ENCODE measurements at places on chromosomes 1 and 21. TPM values are rescaled to one million over a fixed set of nuclear protein-coding genes. Genes with fewer than 3 reads are reported as not detected.

SCCPDH gene
- 40.0 TPM for total RNA-seq

ADGRB2 gene
- total RNA-seq = 1.9 TPM

CBS gene
- 124 TPM for total RNA-seq

MEGF6 gene
- total RNA-seq = 32.4 TPM

EVA1C gene
- 1.4 TPM for total RNA-seq

DNA sequence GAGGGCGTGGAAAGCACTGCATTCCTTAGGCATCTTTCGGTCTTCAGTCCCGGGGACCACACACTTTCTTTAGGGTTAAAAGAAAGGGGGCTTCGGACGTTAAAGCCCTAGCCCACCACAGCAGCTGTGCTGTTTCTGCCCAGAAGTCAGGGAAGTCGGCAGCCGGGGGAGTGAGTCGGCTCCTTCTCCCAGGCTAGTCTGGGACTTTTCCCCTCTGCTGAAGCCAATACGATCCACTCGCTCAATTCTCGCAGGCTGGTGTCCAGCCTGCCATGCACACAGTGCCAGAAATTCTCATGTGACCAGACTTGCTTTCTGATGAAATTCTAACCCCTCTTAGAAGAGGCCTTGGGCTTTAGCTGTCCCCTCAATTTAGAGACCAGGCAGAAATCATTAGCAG, 67.7 kb downstream of the BCAR3 start:
- no peak for DNase-seq

DNA sequence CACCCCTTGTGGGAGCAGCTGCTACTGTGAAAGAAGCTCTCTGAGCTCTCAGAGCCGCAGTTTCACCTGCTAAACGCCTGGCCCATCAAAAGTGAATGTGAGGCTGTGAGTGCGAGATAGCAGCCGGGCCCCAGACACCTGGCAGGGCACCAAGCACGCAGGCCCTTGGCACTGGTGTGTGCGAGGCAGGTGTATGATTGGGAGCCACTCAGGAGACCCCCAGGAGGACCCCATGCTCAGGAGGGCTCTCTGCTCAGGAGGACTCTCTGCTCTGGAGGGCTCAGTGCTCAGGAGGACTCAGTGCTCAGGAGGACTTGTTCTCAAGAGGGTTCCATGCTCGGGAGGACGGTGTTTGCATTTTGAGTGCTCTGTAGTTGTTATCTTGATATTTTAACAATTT, 14.3 kb upstream of the ADARB1 start:
- no peak for DNase-seq

DNA sequence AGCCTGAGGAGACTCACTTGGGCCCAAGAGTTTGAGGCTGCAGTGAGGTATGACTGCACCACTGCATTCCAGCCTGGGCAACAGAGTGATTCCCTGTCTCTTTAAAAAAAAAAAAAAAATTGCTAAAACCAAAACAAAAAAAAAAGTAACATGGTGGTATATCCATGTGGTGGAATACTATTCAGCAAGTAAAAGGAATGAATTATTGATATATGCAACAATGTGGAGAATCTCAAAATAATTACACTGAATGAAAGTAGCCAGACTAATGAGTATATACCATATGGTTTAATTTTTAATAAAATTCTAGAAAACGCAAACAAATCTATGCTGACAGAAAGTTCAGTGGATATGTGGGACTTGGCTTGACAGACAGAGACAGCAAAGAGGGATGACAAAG, 80.3 kb upstream of the DMRTA2 start:
- no peak for DNase-seq

- peak; percentile 64 for DNase-seq
These were observed 13.7 kb upstream of the E2F2 start for GRCh38 chr1:23544444-23545389.

GRCh38 chr1:83516369-83516768, 482.6 kb downstream of the TTLL7 start:
- DNase-seq = no peak

DNA sequence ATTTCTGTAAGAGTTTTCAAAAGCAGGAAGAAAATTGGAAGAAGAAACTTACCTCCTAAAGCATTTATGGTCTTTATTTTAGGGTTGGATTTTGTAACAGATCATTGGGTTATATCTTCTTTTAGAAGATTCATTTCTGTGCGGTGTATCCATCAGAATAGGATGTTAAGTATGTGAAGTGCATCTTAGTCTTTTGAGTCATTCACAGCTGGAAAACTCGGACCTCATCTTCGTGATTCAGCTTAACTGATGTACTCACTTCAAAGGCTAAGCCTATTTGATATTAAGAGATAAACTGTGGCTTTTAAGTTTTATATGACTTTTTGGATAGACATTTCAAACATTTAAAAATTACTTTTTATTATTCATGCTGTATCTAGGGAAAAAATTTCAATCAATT, 56.3 kb downstream of the GIPC2 start:
- no peak for DNase-seq

DNA sequence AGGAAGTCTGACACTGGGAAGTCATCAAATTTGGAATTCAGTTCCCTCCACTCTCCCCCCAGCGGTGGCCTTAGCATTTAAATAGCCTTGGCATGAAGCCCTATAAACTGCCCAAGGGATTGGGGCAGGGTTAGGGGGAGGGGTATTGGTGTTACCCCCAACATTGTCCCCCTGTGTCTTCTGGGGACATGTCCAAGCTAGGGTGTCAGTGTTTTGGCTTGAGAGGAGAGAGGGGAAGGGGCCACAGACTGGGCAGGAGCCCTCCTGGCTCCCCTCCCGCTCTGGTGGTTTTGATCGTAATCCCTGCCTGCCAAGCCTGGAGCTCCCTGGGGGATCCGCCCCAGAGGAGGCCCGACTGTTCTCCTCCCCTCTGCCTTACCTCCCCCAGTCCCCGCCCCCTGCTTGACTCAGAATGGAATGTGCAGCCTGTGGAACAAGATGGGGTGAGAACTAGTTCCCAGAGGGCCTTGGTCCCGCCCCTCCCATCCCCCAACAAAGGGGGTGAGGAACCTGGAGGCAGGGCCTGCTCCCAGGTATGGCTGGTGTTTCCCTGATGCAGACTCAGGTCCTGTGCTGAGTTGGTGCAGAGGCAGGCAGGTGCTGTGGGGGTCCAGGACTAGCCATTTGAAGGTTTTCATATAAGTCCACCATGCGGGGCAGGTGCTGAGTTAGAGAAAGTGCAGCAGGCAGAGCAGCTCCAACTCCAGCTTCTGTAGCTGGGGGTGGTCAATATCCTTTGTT, 7.4 kb downstream of the SOX13 start:
- peak; percentile 94 for DNase-seq

DNA sequence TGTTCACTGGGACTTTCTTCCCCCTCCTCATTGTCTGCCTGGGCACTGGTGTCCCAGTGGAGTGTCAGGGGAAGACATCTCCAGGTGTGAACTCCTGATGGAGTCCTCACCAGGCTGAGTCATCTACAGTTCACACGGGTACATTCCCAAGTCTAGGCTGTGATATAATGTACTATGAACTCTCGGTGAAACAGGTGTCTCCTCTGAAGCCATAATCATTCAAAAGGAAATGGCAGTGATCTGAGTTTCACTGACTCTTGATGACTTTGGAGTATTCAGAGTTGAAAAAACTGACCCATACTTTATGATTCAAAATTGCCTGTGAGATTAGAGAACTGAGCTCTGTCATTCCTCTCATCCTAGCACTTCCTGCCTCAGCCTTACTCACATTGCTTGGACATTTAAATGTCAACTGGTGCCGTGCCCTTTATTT, 9.1 kb downstream of the LAMC2 start:
- DNase-seq = peak; percentile 40

- DNase-seq = peak; percentile 21
These were observed 12.3 kb downstream of the OR2T11 start for GRCh38 chr1:248622570-248623001.

- peak; percentile 68 for DNase-seq
These were observed 987 bp upstream of the CDCP2 start for GRCh38 chr1:54153535-54154439.
